HepG2 (cell line): ENCODE measurements at places on chromosomes 12 and 14. TPM values are rescaled to one million over a fixed set of nuclear protein-coding genes. Genes with fewer than 3 reads are reported as not detected.

- no peak for DNase-seq
Measured at GRCh38 chr14:69395929-69396328, 2.2 kb downstream of the ERH start.

DNA sequence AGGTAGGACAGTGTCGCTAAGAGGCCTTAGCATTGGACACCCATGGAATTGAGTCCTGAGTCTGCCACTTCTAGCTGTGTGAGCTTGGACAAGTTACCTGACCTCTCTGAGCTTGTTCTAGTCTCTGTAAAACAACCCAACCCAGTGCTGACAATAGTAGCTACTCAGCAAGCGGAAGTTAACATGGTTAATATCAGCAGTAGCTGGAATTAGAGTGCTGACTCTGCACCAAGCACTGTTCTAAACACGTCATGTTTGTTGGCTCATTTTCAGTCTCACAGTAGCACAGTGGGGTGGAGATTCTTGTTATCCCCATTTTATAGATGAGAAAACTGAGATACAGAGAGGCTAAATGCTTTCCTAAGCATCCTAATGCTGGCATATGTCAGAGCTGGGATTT lies 47.5 kb upstream of the RIN3 start:
- DNase-seq, result no peak

- no peak for DNase-seq
Measured at GRCh38 chr14:36869125-36869524, 207.5 kb downstream of the PAX9 start.

- no peak for DNase-seq
Measured at GRCh38 chr14:60257865-60258264, 8.8 kb downstream of the PPM1A start.

DNA sequence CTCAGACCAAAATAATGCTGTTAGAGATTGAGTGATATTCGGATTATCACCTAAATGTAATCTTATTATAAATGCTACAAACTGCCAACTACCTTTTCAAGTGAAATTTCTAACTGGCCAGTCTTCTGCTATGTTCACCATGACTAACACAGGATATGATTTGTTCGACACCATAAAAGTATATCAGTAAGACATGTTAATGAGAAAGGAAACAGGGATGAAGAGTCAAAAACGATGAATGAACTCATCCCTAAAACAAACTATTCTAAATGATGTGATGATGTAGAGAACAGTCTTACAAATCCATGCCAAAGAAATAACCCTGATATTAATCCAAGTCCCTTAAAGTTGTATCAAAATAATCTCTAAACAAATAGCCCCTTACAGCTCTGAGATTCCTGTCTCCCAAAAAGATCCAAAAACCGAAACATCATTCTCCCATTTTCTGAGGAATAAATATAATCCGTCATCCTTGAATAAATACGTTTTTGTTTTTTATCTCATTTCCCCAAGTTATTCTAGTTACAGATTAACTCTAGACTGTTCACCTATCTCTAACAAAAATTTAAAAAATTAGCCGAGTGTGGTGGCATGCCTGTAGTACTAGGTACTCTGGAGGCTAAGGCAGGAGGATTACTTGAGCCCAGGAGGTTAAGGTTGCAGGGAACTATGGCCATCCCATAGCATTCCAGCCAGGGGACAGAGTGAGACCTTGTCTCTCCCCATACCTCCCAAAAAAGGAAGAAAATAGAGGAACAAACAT lies 9.1 kb downstream of the SCAF11 start:
- DNase-seq, result no peak

DNA sequence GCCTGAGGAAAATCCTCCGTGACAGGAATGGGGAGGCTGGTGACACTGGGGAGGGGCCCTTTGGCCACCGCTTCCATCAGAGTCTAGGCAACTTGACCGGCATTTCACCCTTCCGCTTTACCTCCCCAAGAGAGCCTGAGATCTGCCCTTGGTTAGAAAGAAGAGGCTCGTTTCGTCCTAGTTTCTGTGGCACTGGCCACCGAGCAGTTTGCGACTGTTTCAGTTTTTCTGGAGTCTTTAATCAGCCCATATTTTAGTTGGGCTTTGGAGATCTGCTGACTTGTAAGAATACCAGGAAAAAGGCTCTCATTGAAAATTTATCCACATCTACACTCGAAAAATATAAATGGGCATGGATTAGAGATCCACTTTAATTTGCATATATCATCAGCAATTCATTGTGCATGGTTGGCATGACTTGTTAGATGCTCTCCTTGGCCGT lies 414 bp upstream of the ANKS1B start:
- DNase-seq, result no peak

DNA sequence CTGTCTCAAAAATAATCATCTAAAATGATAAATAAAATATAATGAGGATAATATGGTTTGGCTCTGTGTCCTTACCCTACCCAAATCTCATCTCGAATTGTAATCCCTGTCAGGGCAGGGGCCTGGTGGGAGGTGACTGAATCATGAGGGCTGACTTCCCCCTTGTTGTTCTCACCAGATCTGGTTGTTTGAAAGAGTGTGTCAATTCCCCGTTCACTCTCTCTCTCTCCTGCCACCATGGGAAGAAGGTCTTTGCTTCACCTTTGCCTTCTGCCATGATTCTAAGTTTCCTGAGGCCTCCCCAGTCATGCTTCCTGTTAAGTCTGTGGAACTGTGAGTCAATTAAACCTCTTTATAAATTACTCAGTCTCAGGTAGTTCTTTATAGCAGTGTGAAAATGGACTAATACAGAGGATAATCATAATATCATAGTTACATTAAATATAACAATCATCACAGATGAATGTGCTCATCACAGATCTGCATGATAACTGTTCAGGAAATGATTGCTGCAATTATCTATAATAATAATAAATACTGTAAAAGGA lies 12.6 kb downstream of the EFCAB11 start:
- no peak for DNase-seq

DNA sequence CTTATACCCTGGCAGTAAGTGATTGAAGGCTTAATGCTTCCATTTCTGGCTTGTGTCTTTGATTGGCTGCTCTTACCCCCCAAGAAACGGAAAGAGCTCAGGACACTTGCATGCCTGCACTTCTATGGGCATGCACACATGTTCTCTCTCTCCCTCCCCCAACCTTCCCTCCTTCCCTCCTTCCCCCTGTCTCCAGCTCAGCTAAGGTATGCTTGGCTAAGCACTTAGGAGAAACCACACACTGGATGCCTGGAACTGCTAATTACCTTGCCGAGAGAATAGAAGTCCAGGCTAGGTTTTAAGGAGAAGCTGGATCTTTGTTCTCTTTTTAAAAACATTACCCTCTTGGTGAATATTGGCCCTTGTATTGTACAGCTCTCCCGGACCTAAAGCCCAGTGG lies 1072.8 kb upstream of the TMEM132C start:
- no peak for DNase-seq

GRCh38 chr14:103043257-103044015 lies 13.9 kb downstream of the CDC42BPB start:
- no peak for DNase-seq

DNA sequence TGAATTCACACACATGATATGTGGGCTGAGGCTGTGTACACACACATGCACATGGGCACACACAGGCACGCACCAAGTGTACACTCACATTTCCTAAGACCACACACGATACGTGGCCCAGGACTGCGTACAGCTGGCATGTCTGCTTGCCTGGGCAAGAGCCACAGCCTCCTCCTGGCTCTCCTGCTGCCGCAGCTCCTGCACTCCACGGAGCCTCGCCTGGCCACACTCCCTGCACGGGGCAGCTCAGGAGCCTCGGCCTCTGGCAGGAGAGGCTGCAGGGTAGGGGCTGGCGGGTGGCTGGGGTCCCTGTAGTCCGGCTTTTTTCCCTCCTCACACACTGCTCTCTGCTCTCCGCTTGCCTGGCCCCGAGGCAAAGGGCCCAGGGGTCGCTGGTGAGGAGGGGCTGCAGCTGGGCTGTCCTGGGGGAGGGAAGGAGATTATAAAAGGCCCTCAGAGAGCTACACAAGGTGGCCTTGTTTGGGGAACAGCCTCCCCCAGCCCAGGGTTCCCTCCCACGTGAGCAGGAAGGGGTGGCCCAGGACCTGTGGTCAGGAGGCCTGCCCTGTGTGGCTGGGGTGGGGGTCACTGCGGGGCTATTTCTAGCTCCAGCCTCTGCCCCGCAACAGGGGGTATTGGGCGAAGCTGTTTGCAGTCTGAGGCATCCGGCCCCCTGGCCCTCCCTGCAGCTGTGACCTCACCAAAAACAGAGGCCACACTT lies 89.0 kb upstream of the SFSWAP start:
- no peak for DNase-seq

GRCh38 chr12:95114766-95115405 lies 41.5 kb upstream of the NR2C1 start:
- DNase-seq, result no peak

- no peak for DNase-seq
Measured at GRCh38 chr12:86801439-86801838, 545.2 kb upstream of the MGAT4C start.

DNA sequence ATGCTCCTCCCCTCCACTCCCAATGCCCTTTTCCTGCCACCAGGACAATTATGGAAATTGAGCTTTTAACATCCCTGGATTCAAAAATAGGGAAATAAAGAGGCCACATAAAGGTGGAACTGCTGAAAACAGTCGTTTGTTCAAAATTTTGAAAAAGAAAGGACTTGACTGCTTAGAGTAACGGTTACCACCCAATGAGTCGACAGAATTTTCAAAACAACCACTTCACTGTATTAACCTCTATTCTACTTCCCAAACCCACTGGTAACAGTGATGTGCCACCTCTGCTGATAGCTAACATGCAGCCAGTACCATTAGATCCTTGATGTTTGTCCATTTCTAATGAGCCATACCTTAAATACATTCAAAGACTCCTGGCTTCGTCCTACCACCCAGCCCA lies 4.9 kb downstream of the ST8SIA1 start:
- DNase-seq, result no peak

- no peak for DNase-seq
Measured at GRCh38 chr12:111867531-111867930, 25.5 kb downstream of the MAPKAPK5 start.

GRCh38 chr14:34138175-34138574 lies 187.3 kb upstream of the EGLN3 start:
- DNase-seq, result no peak

DNA sequence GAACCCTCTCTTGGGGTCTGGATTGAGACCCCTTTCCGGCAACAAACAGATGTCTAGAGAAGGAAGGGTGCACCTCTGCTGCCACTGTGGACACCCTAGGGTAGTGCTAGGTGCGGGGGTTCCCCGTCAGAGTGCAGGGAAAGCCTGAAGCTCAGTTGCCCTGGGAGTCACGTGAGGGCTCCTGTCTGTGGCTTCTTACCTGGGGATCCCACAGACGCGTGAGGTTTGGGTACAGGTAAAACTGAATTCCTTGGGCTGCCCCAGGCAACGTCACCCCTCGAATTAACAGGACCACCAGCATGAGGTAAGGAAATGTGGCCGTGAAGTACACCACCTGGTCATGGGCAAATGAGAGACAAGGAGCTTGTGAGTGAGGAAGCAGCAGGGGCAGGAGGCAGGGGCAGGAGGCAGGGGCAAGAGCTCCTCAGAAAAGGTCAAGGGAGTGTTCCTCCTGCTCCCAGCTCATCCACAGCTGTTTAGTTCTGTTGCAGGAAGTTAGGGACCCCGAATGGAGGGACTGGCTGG lies 21.0 kb upstream of the SLC6A12 start:
- DNase-seq, result no peak

DNA sequence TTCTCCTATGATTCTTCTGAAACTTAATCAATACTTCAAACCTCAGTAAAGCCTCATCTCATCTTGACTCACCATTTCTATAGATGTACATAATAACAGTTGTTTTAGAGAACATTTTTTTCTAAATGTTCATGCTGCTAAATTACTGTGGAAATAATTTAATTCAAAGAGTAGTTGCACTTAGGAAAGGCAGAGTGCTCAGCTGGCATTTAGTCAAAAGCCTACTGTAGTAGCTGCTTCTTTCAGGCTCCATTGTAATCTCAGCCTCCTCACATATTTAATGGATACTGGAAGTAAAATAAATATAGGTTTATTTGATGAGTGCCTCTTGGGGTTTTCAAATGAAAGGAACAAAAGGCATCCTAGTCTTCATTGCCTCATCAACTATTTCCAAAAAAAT lies 325.0 kb downstream of the CCER1 start:
- DNase-seq, result no peak

DNA sequence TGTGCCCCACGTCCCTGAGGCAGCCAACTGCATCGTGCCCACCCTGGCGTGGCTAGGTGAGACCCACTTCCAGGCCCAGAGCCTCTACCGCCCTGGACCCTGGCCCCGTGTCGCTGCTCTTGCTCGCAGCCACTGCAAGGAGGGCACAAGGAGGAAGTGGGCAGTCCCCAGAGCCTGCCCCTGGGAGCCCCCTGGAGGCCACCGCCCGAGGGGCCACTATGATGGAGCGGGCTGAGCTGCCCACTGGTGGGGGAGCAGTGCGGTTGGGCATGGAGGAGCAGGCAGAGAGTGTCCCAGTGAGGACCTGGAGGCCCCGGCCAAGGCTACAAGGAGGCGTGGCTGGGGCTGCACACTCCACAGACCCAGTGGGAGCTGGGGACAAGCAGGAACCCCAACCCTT lies 323.6 kb downstream of the PCNX1 start:
- no peak for DNase-seq

DNA sequence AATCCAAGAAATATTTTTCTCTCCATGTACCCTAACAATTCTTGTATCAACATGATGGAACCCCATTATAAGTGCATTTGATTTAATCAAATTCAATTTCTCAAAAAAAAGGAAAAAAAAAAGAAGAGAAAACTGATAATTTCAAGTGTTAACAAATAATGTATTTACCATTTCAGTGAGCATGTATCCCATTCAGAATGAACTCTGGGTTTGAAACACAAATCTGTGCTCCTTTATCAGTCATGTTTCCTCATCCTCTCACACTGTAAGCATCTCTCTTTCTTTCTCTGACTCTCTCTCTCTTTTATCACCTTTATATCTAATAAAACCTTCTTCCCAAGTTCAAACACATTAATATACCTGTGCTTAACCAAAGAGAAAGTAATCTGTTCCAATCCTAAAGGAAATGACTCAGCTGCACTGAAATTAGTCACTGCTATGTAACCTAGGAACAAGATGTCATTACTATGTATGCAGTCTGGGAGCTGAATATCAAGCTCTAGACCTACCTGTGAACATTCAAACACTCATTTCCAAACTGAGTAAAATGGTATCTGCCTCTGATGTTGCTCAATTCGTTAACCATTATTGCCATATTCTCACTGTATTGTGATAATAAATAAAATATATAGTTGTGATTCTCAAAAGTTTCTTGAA lies 135.0 kb upstream of the LRIG3 start:
- DNase-seq, result no peak

GRCh38 chr14:102551995-102552705 lies 40.3 kb upstream of the RCOR1 start:
- no peak for DNase-seq

- no peak for DNase-seq
Measured at GRCh38 chr12:10557329-10557728, 51.6 kb downstream of the EIF2S3B start.

Gene IFT43
- polyA plus RNA-seq, result 0.55 and 0.78 TPM in 2 replicates

Gene PRH2
- 0.48 and 1.3 TPM in 2 replicates for polyA plus RNA-seq

Gene TAS2R10
- polyA plus RNA-seq, result 0.98 and 1.1 TPM in 2 replicates

Gene RAB21
- 4.4 and 7.1 TPM in 2 replicates for polyA plus RNA-seq

Gene SLC17A8
- 0.07 TPM in 1 of 2 replicates, not detected in the other for polyA plus RNA-seq

Gene PROX2
- not detected in 2 replicates for polyA plus RNA-seq

Gene KCNC2
- not detected in 2 replicates for polyA plus RNA-seq

Gene EXOC5
- 12.1 and 15.1 TPM in 2 replicates for polyA plus RNA-seq

Gene KCNH3
- polyA plus RNA-seq, result 0.01 and 0.03 TPM in 2 replicates

Gene GPRC5A
- 3.0 and 3.3 TPM in 2 replicates for polyA plus RNA-seq

Gene PLEK2
- 0.26 and 0.51 TPM in 2 replicates for polyA plus RNA-seq

Gene CMA1
- not detected in 2 replicates for polyA plus RNA-seq

Gene TPPP2
- polyA plus RNA-seq, result 1.7 and 4.2 TPM in 2 replicates

Gene CCDC184
- polyA plus RNA-seq, result not detected in 2 replicates

Gene MANSC4
- not detected in 2 replicates for polyA plus RNA-seq

Gene NEUROD4
- polyA plus RNA-seq, result not detected in 2 replicates

Gene KRT78
- polyA plus RNA-seq, result not detected in 2 replicates

Gene KERA
- not detected in 2 replicates for polyA plus RNA-seq

Gene LIN7A
- polyA plus RNA-seq, result 14.4 and 19.2 TPM in 2 replicates
